Head of caudate nucleus (tissue), 42 donors: ENCODE measurements at places on chromosomes 5 and 9.

DNA sequence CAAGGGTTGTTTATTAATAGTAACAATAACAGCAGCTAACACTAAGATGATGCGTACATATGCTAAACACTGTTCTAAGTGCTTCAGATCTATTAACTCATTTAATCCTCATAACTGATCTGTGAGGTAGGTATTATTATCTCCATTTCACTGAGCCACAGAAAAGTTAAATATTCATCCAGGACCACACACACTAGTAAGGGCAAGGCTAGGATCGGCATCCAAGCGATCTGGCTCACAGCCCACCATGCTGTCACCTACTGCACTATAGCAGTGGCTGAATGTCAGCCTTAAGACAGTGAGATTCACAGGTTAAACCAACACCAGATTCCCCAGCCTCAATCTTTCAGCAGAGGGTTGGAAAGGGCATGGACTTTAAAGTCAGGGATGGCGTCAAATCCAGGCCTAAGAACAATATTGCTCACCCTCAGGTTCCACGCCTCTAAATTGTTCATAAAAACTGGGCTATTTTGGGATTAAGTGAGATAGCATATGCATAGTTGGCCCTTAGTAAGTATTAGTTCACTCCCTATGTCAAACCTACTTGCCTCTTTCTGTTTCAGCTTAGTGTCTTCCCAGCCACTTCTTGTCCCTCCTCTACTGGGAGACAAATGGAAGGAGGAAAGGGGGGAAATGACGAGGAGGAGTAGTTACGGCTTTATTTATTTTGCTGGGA lies 150.8 kb downstream of the MAPKAP1 start:
- DNase-seq = no peak

DNA sequence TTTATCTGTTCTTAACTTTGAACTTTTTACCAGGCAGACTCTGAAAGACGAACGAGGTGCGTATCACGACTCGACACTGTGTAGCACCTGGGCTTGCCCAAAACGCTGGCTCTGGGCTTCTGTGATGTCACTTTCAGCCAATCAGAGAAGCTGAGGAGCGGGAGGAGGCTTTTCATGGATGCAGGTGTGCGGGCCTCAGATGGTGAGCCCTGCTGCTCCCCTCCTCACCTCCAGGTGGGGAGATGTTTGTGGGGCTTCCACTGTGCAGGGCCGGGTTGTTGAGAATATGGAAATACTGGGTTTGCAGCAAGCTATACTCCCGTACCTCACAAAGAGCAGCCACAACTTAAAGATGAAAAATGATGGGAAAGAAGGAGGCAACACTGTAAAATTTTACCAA lies 246.3 kb downstream of the IRX2 start:
- no peak for DNase-seq

- no peak for DNase-seq
Observed at GRCh38 chr9:87122947-87123685, 175.8 kb upstream of the GAS1 start.

DNA sequence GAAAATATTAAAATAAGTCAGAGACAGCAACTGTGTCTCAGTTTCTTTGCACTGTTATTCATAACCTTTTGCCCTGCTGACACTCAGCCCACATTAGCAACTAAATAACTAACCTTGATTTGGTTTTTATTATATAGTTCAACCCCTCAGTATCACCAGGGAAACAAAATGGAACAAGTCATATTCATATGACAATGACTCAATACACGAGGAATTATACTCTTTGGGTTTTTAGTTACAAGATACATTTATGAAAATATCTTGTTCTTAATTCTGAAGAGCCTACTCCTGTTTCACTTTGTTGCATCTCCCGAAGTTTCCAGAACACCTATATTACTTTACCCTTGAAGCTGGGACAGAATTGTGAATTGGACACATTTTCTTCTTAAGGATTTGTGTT lies 845.4 kb downstream of the EFNA5 start:
- no peak for DNase-seq

DNA sequence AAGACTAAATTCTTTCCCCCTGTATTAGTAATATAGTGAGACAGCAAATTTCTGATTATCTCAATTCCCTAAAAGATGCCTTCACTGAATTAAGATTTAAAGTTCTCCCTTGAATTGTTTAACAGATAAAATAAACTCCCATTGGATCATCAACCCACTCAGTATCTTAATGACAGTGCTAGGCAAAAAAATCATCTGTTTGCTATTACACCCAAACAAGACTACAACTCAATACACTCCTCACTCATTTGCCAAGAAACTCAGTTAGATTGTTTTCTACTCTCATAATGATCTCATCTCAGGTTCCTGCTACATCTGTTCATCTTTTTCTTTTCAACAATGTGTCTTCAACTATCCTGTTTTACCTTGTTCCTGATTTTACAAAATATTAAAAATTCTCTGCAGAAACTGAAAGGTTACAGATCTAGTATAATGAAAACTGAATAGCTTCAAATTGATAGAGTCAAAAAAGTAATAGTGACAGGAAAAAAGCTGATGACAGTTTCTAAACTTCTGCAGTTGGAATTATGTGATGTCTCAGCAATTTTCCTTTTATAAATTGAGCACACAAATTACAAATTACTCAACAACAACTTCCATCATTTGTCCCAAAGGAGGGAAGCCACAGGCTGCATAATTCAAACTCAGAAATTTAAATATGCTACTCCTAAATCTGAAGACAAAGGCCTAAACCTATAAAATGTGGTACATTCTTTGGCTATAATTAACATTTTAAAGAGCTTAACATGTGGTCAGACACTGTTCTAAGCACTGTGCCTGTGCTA lies 39.4 kb downstream of the HOMER1 start:
- no peak for DNase-seq

DNA sequence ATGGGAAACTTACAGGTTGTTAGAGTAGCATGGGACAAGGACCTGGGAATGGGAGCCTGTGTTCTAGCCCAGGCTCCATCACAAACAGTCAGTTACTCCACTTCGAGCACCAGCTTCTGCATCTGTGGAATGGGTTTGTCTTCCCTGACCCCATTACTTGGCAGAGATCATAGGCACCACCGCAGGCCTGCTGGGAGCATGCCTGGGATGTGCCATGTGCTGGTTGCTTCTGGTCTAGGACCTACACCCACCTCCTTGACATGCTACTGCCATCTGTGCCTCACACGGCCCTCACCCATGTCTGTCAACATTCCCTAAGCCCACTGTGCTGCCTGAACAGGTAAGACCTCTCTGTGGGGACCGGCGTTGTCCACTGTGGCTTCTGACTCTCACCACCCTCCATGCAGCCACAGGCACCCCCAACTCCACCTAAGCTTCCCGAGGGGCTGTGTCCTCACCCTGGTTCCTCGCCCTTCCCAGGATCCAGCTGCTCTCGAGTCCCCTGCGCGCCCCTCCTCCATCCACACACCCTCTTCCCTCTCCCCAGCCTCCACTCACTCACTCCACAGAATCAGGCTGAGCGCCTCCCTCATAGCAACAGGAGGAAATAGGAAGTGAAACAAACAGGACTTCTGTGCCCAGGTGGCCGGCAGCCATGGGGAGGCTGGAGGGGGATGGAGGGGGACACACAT lies 85.9 kb upstream of the FAM120A start:
- DNase-seq = no peak
